SHP77 treated with DMSO at 0.1 percent for 48 hours (cell line): ENCODE measurements at places on chromosomes 3 and 15.
A peak's percentile ranks its signal among the peaks of the same experiment; 100 is the strongest.

DNA sequence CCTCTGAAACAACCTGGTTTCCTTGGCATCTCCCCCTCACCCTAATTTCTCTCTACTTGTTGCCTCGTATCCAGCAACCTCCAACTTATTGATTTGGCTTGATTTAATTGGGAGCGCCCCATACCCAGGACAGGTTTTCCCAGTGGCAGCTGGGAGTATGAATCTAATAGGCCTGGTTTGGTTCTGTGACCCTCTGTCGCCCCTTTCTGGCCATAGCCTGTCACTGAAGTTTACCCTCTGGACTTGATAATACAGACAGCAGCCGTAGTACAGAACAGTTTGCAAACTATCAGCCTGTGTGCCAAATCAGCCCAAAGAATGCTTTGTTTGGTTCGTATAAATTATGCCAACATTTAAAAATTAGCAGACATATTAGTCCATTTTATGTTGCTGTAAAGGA is 525.1 kb upstream of the GOLIM4 start:
- no peak for DNase-seq

DNA sequence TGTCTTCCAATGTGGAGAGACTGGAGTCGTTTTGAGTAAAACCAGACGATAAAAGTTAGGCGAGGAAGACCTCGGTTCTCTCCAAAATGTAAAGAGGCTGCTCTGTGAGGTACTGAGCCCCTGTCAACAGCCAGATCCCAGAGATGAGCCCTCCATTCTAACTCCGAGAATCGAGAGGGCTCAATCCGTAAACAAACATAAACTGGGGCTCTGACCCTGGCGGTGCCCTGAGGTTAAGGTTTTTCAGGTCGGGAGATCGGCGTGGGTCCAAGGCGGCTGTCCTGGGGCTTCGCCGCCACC is 417 bp downstream of the TBCCD1 start:
- DNase-seq: peak; percentile 29

GRCh38 chr3:188421836-188422540 is 268.0 kb downstream of the LPP start:
- no peak for DNase-seq

DNA sequence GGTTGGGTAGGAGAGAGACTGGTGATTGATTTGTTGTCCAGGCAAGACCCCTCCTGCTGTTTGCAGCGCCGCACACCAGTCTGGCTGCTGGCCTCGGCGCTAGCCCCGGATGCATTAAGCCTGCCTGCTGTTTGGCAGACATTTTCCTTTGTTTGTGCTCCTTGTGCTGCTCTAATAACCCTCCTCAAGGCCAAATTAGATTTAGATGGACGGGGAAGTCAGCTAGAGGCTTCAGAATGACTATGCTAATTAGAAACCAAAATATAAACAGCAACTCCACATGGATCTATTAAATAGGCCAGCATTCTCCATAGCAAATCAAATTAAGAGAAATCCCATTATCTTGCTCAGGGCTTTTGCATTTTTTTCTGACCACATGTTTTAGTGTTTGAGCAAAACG is 445.2 kb downstream of the SQOR start:
- DNase-seq: no peak

DNA sequence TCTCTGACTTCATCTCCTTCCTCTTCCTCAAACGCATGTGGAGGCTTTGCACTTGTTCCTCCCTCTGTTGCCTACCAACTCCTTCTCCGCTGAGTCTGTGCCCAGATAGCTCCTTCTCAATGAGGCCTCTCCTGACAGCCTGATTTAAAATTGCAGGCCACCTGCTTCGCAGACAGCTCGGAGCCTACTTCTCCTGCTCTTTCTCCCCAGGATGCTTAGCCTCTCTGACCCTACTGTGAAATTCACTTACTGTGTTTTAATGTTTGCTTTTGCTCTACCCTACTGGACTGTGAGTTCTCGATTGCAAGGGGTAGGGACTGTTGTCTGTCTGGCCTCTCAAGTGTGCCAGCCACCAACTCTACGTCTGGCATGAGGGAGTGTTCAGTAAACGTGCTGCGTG is 83.4 kb downstream of the EEFSEC start:
- DNase-seq: no peak

GRCh38 chr3:163983940-163984339 is 1094.4 kb downstream of the SI start:
- no peak for DNase-seq
